ENCODE measurements at places on chromosomes 4 and X.

- no peak for DNase-seq
Observed at GRCh38 chrX:80572636-80573035, 152.4 kb downstream of the TENT5D start.

- peak; percentile 85 for DNase-seq
Observed at GRCh38 chr4:102500696-102501446, at the start of gene NFKB1. Gene NFKB1, plus strand, starts transcription at chr4:102501359. Its CDS starts 24,160 bp downstream, at chr4:102525519.

DNA sequence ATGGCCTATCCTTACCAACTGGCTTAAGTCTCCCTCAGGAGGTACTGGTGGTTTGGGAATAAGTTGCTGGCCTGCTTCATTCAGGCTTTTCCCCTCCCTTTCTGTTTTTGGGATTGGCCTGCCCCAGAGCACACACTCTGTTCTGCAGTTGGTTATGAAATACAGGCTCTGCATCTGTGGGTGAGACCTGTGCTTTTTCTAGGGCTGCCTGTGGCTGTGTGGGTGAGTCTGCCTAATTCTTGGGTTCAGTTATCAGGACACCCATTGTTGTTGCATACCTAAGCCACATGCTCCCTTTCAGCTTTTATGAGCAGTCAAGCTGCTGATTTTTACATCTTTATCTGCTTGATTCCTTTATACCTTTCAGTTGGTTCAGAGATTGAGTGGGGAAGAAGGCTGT is 19.0 kb upstream of the CWH43 start:
- no peak for DNase-seq

- no peak for DNase-seq
Observed at GRCh38 chrX:41718481-41719235, 5.3 kb upstream of the GPR82 start.

GRCh38 chr4:70158576-70158975 is 4.5 kb downstream of the PRR27 start:
- DNase-seq, result no peak

DNA sequence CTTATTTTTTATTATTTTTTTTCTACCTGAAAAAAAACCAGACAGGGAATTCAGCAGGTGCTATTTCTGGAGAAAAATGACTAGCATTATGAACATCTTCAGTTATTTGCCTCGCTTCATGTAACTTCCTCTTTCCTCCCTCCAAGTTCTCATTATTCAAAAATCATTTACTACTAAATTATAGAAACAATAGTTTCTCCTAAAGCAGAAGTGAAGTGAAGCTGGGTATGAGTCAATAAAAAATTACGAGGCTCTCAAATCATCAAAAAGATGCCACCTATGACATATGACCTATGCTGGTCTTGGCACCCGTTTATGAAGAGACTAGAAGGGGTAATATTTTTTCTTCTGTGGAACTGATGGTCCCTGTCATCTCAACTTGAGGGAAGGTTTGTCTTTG is 145.0 kb upstream of the AADAT start:
- no peak for DNase-seq

- DNase-seq, result no peak
Observed at GRCh38 chrX:136176399-136176825, 29.1 kb downstream of the FHL1 start.

GRCh38 chr4:108453366-108453765 is 167.0 kb upstream of the RPL34 start:
- no peak for DNase-seq
